ENCODE measurements at places on chromosomes 2 and 18. TPM values are rescaled to one million over a fixed set of nuclear protein-coding genes. Genes with fewer than 3 reads are reported as not detected.

Gene IL1B
- total RNA-seq = 54.3 TPM

Gene LOXHD1
- not detected for total RNA-seq

Gene CTNNA2
- total RNA-seq = not detected

Gene GULP1
- total RNA-seq = 70.3 TPM

Gene UGT1A10
- total RNA-seq = 0.83 TPM

Gene RFTN2
- 10.5 TPM for total RNA-seq

Gene DSEL
- 43.2 TPM for total RNA-seq

Gene MGAT5
- total RNA-seq = 20.5 TPM

Gene TSPYL6
- not detected for total RNA-seq

Gene ADCYAP1
- total RNA-seq = not detected

Gene TMEM198
- total RNA-seq = 1.3 TPM

Gene TTR
- total RNA-seq = not detected

Gene CFAP53
- 0.71 TPM for total RNA-seq

Gene CEP76
- total RNA-seq = 12.0 TPM

Gene RGPD4
- not detected for total RNA-seq

Measured in smooth muscle cell of bladder (primary cell).